ENCODE measurements at places on chromosomes 5 and 9. TPM values are rescaled to one million over a fixed set of nuclear protein-coding genes. Genes with fewer than 3 reads are reported as not detected.
A peak's percentile ranks its signal among the peaks of the same experiment; 100 is the strongest.

DNA sequence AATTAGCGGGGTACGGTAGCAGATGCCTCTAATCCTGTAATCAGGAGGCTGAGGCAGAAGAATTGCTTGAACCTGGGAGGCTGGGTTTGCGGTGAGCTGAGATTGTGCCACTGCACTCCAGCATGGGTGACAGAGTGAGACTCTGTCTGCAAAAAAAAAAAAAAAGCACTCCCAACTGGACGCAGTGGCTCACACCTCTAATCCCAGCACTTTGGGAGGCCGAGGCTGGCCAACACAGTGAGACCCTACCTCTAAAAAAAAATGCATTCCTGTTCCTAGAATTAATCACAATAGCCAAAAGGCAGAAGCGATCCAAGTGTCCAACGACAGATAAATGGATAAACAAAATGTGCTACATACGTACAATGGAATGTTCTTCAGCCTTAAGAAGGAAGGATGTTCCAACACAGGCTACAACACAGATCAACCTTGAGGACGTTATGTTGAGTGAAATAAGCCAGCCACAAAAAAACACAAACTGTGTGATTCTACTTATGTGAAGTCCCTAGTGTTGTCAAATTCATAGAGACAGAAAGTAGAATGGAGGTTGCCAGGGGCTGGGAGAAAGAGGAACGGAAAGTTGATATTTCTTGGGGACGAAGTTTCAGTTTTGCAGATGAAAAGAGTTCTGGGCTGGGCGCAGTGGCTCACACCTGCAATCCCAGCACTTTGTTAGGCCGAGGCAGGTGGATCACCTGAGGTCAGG is 13.8 kb downstream of the FAM78A start:
- DNase-seq = no peak

- DNase-seq = no peak
Measured at GRCh38 chr9:137502008-137502911, 43.1 kb upstream of the NSMF start.

- DNase-seq = no peak
Measured at GRCh38 chr5:172437445-172438318, 16.6 kb downstream of the SH3PXD2B start.

- no peak for DNase-seq
Measured at GRCh38 chr9:125754096-125754495, 6.9 kb downstream of the PBX3 start.

DNA sequence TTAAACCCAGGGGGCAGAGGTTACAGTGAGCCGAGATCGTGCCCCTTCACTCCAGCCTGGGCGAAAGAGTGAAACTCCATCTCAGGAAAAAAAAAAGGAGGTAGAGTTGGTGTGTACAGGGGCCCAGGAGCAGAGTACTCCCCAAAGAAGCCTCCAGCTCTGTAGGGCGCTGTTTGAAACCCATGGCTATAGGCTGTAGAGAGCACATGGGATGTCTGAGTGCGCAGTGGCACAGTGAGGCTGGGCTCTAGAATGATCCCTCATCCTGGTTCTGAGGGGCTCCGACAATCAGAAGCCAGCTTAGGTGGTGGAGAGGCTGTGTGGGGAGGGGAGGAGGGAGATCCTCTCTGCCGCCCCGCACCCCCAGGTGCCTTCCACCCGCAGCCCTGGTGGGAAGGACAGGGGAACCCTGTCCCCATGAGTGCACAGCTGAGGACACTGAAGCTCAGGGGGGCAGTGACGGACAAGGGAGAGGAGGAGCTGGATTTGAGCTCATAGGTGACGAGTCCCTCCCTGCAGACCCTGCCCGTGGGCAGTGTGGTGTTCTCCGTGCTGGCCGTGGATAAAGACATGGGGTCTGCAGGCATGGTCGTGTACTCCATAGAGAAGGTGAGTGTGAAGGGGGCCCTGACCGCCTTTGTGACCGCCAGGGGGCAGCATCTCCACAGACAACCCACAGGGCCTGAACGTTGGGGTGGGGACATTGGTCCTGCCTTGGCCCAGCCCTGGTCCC is 24.6 kb downstream of the CDHR2 start:
- DNase-seq = no peak

DNA sequence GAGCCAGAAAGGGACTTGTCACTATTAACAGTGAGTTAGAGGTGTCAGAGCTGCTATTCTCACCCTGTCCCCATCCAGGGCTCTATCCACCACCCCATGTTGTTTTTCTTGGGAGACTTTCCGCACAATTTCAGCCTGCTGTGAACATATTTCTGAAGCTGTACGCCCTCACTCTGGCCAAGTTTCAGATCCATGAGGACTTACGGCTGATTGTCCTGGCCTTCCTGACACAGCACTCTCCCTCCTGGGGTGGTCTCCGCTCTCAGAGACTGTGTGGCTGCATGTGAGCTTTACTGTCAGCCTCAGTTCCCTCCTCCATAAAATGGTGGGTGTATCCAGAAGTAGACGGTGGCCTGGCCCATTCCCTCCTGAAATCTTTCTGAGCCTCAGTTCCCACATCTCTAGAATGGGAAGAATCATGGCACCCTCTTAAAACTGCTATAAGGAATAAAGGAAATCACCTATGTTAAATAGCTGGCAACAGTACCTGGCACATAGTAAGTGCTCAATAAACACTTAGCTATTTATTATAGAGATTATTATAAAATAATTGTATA is 804 bp upstream of the IL17B start:
- no peak for DNase-seq

DNA sequence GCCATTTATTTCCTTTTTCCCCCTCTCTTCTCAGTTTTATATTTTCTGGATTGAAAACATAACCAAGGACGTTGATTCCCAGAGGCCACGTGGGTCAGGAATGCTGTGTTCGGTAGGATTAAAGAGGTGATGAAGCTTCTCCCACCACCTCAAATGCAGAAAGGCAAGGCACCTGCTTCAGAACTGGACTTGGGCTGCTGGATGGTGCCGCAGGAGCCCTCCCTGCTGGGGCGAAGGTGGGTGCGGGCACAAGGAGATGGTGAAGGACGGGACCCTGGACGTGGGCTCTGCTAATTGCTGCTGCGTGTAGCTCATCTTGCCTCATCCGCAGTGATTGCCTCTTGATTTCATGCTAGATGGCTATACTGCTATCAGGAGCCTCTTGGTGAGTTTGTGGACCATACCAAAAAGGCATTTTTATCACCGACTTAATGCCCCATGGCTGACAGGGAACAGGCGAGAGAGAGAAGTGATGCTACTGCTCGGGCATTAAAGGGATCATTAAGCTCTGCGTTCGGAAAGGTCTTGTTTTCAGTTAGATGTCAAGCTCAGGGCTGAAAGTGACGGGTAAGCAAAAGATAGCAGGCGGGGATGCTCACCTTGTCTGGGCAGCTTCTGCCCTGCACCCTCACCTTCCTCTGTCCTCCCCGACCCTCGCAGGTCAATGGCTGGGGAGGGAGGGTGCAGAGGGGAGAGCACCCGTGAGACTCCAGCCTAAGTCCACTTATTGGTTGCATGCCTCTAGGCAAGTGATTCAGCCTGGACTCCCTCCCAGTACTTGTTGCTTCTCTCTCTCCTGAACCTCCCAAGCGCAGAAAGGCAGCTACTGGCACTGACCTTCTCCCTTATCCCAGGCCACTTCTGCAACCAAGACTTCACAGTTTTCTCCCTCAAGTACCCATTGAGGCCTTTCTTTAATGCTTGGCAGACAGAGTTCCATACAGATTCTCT is 71.6 kb upstream of the FSTL4 start:
- DNase-seq = peak; percentile 54

- no peak for DNase-seq
Measured at GRCh38 chr5:65796269-65796668, 74.3 kb downstream of the NLN start.

DNA sequence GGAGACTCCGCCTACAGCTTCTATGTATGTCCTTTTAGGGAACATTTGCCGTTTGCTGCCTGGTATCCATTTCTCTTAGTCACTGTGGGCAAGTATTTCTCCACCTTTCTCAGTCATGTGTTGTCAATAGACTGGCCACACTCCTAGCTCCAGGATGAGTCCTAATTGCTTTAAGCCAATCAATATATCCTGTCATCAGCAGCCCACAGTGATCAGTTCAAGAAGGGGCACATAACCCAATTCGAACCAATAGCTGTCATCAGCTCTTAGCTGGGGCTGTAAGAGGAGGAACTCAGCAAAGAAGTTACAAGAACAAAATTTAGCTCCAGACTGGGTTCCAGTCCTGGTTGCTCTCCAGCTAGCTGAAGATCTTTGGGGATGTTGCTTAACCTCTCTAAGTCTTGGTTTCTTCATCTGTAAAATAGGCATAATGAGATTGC is 70.7 kb upstream of the MAN2A1 start:
- no peak for DNase-seq

DNA sequence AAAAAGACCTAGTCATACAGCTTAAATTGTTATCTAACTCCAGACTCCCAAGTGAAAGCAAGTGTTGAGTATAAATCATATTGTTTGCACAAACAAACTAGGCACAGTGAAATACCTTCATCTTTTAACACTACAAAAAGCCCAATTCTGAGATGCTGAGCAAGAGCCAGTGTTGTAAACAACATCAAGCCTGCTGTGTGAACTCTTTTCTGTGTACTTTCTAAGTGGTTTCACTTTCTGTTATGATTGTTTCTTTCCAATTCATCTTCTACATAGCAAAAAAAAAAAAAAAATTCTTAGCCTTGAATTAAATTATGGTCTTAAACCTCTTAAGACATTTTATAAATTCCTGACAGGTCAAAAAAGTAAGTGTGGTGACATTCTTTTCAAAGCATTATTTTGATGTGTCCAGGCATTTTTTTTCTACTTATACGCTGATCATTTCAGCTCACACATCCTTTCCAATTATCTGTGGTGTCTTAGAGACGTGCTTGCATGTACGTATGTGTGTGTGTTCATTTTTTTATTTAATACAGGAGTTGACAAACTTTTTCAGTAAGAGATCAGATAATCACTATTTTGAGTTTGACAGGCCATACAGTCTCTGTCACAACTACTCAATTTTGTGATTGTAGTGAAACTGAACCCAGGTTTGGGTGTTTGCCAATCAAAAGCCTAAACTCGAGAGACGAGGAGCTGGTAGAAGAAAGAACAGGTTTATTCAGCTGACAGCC is 556.1 kb downstream of the CDH9 start:
- DNase-seq = no peak

The SPINK4 gene
- polyA plus RNA-seq = not detected

The SLC34A1 gene
- polyA plus RNA-seq = 115 TPM

The IL13 gene
- polyA plus RNA-seq = not detected

The SPINK6 gene
- polyA plus RNA-seq = not detected

The TAS2R1 gene
- polyA plus RNA-seq = not detected

The FOXD4L6 gene
- not detected for polyA plus RNA-seq

All from left renal cortex interstitium (tissue), 4 donors.